ACHN (cell line): ENCODE measurements at places on chromosomes 16 and 17.
A peak's percentile ranks its signal among the peaks of the same experiment; 100 is the strongest.

DNA sequence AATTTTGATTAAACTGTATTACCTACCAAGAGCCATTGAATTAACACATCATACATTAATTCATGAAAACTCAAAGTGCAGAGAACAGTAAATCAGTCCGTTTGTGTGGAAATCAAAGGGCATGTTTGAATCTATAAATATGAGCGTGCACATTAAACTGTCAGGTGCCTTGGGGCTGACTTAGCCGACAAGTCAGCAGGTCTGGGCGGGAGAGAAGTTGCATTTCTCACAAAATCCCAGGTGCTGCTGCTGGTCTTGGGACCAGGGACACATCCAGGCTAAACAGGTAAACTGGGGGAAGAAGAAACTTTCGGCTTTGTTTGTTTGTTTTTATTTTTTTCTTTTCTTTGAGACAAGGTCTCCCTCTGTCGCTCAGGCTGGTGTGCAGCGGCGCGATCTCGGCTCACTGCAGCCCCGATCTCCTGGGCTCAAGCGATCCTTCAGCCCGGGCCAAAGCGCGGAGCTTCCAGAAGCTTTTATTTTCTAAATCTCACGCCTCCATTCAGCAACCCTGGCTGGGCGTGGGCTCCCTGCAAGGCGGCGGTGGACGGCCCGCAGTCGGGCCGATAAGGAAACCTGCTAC lies 213.9 kb downstream of the MRTFB start:
- peak; percentile 75 for DNase-seq

GRCh38 chr16:84643674-84644073 lies 4.6 kb upstream of the KLHL36 start:
- DNase-seq: peak; percentile 19

GRCh38 chr17:1496869-1497268 lies 4.4 kb upstream of the MYO1C start:
- DNase-seq: no peak

DNA sequence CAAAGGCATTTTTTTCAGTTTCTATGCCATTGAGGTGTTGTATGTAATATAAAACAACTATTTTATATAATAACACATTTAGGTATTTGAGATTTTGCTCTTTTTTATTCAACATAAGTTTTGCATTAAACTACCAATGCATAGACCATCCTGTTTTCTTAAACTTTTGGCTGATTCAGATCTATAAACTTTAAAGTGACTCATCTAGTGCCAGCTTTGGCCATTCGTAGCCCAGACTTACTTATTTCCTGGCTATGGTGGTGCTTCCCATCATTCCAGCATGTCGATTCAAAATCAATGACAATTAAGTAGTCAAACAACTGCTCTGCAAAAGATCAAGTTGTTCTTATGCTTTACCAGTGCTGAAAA lies 3.1 kb downstream of the ERI2 start:
- peak; percentile 27 for DNase-seq

DNA sequence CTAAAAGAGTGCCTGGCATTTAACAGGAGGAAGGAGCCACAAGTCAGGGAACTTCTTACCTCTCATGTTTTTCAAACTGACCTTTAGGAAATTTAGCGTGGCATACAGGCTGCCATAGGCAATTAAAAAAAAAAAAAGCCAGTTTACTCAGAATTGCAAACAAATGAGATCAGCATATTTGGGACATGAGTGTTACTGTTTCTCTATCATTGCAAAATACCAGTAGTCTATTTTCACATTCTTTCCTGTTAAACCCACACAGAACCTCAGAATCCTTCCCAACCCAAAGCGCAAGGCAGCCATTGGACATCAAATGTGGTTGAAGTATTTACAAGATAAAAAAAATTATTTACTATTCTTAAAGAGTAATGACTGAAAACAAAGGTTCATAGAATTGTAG lies 366.4 kb upstream of the DYNLRB2 start:
- peak; percentile 64 for DNase-seq

- no peak for DNase-seq
Measured at GRCh38 chr16:51434567-51435198, 283.6 kb upstream of the SALL1 start.

DNA sequence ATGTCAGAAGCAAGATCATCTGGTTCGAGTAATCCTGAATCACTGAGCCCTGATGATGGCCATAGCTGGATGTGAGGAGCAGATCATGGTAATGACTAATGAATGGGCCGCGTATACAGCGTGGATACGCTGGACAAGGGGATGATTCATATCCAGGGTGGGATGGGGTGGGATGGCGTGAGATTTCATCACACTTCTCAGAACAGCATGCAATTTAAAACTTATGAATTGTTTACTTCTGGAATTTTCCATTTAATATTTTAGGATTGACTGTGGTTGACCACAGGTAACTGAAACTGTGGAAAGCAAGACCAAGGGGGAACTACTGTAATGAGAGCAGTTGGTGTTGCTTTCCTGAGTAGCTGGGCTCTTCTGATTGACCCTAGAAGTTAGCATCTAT lies 225.5 kb downstream of the STX8 start:
- no peak for DNase-seq

GRCh38 chr17:57201481-57201880 lies 54.8 kb upstream of the MSI2 start:
- no peak for DNase-seq

GRCh38 chr16:11740567-11740966 lies 2.1 kb downstream of the TXNDC11 start:
- DNase-seq: no peak
